Stimulated activated CD4-positive, alpha-beta T cell treated with anti-CD3 and anti-CD28 coated beads, TNF-alpha, amount 100 ng/mL, for 48 hours (primary cell): ENCODE measurements at places on chromosomes 3 and 15.

GRCh38 chr15:77537006-77537405, 95.7 kb downstream of the LINGO1 start:
- no peak for DNase-seq

- DNase-seq: no peak
These were observed 633 bp downstream of the THPO start for GRCh38 chr3:184377374-184377773.

- no peak for DNase-seq
These were observed 3.0 kb downstream of the MFGE8 start for GRCh38 chr15:88909956-88910831.

DNA sequence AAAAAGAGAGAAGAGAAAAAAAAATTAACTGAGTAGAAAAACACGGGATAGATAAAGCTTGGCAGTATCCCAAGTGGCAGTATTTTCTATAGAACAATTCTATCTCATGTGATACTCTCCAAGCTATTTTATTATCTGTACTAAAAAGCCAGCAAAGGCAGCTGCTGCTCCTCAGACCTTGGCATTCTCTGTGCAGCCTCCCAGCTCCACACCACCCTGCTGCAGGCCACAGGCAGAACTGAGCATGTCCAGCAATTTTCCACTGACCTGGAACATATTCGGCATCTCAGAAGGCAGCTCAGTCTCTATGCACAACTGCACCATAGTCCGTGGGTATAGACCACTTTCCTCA, 1161.4 kb downstream of the IGSF11 start:
- DNase-seq: no peak

DNA sequence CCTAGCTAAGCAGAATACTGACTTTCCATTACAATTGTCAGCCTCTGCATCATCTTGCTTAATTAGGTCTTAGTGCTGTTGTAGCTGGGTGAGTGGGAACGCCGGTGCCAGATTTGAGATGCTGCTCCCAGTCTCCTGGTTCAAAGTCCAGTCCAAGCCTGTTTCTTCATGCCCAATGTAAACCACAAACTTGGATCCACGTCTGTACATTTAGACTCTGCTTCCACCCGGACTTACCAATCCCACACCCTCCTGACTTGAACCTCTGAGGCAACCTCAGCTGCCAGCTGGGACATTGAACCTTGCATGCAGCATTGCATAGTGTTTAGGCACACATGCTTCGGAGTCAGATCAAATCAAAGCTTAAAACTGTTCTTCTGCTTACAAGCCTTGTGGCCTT, 43.0 kb downstream of the BCL2L10 start:
- no peak for DNase-seq

DNA sequence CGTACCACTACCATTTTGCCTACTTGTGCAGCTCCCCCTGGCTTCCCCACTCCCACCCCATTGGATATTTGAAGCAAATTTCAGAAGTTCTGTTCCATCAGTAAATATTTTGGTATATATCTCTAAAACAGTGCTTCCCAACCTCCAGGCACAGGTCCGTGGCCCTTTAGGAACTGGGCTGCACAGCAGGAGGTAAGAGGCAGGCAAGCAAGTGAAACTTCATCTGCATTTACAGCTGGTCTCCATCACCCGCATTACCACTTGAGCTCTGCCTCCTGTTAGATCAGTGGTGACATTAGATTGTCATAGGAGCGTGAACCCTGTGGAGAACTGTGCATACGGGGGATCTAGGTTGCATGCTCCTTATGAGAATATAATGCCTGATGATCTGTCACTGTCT, 97.2 kb upstream of the LRRFIP2 start:
- DNase-seq: no peak

DNA sequence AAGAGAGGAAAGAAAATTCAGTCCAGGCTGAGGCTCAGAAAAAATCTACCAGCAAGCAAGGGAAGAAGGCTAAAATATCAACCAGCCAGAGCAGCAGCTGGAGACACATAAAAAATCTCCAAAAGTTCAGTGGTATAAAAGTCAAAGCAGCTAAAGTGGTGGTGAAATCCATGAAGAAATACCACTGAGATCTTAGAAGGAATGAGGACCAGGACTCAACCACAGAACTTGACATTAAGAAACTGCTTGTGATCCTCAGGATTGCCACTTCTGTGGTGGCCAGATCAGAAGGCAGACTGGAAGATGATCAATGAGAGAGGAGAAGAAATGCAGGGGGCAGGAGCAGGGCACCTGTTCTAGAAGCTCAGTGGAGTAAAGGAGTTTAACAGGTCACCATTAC, 22.5 kb downstream of the CNTN3 start:
- no peak for DNase-seq

GRCh38 chr3:186451371-186451770, 89.3 kb upstream of the DGKG start:
- DNase-seq: no peak

GRCh38 chr15:75225951-75226732, 24.5 kb downstream of the C15orf39 start:
- no peak for DNase-seq

- DNase-seq: no peak
These were observed 32.4 kb downstream of the ADAMTS17 start for GRCh38 chr15:100309109-100310040.

- DNase-seq: no peak
These were observed 191.1 kb downstream of the KLF13 start for GRCh38 chr15:31517711-31518110.

GRCh38 chr3:163368168-163368567, 1710.1 kb downstream of the SI start:
- DNase-seq: no peak

- no peak for DNase-seq
These were observed 596 bp downstream of the BTD start for GRCh38 chr3:15602146-15602536.

GRCh38 chr3:178058629-178059028, 477.6 kb upstream of the KCNMB2 start:
- DNase-seq: no peak

DNA sequence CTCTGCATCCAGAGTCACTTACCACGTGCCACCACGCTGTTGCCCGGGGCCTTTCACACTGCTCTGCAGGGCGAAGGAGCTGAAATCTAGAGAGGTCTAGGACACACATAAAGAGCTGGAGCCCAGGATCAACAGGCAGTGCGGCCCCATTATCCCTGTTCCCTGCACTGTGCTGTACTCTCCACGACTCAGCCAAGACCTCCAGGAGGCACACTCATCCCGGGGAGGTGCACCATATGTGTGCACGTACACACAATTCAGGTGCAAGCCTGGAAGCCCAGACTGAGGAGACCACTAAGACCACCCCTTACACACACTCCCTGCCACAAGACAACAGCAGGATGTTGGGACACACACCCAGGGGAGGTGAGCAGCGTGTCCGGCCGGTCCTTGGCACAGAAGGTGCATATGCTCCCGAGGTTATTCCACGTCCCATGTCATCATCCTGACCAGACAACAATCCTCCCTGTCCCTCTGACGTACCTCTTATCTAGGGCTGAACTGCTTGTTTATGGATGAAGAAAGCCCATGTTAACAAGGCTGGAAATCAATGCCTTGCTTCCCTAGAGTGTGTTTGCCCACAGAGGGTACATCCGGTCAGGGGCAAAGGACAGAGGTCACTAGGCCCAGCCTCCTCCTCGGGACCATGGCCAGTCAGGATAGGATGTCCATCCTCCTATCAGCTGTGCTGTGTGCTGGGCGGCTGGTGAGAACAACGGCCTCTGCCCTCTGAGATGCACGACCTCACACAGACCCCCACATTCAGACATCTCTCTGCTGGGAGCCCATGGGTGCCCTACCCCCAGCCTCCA, 16.1 kb downstream of the KLF15 start:
- no peak for DNase-seq

DNA sequence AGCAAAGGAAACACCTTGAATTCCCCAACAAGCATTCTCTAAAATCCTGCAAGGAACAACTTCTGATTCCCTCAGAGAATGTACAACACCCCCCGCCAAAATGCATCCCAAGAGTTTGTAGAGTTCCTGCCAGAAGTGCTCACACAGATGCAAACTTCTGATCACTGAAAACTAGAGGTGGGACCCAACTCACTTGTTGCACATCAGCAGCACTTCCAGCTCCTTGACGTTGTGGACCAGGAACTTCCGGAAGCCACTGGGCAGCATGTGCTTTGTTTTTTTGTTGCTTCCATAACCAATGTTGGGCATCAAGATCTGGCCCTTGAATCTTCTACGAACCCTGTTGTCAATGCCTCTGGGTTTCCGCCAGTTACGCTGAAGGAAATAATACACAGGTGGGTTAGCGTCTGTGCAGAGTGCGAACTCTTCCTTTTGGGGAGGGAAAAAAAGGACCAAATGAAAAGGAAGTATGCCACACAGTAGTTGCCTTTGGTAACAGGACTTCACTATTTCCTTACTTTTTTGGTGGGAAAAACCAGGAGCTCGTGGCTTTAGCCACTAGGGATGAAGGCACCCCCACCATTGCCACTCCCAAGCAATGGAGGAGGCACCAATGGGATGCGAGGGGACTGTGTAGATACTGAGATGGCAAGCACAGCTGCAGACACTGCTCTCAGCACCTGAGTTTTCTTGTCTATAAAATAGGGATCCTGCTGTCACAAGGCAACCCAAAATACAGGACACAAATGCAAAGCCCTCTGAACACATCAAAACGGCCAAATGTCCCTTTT, 2.0 kb downstream of the RPL32 start:
- DNase-seq: no peak

DNA sequence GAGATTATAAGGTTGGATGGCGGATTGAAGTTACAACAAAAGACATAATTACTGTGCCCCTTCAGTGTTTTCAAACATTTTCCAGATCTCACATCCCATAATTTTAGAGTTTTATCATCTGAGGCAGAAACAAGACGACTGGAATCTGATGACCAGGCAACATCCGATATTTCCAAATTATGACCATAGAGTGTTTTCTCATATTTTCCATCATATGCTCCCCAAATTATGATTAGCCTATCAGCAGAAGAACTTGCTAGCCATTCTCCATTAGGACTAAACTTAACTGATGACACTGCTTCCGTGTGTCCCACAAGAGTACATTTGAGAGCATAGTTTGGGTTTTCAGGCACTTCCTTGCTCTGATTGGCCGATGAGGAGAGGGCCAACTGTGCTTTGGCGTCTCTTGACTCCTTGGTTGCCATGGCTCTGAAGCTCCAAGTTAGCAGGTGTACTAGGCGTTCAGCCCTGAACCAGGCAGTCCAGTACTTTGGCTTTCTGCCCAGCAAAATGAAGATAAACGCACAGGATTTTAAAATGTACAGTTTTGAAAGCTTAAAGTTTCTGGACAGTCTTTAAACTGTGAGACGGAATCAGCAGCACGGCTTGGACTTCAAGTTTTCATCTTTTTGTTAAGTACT, 638 bp downstream of the WDR5B start:
- DNase-seq: peak; percentile 19

DNA sequence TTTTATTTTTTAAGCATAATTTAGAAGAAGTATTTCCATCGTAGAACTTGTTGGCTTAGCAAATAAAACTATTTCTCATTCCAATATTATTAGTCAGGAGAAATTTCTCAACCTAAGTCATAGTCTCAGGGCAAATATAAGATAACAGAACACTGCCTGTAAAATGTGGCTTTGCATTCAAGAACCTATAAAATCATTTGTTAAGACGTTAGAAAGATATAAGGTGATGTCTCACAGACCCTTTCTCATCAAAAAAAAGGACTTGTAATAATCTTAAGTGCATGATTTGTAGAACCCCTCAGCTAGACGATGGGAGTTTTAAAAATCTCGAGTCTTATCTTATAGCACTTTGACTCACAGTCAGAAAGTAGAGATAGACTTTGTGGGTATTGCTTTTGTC, 314.7 kb upstream of the CFAP20DC start:
- no peak for DNase-seq

- no peak for DNase-seq
These were observed 128.8 kb downstream of the SV2B start for GRCh38 chr15:91228890-91229289.

- no peak for DNase-seq
These were observed 67.2 kb upstream of the POLG start for GRCh38 chr15:89401631-89402517.

GRCh38 chr3:46071222-46071858, 44.1 kb upstream of the XCR1 start:
- no peak for DNase-seq

DNA sequence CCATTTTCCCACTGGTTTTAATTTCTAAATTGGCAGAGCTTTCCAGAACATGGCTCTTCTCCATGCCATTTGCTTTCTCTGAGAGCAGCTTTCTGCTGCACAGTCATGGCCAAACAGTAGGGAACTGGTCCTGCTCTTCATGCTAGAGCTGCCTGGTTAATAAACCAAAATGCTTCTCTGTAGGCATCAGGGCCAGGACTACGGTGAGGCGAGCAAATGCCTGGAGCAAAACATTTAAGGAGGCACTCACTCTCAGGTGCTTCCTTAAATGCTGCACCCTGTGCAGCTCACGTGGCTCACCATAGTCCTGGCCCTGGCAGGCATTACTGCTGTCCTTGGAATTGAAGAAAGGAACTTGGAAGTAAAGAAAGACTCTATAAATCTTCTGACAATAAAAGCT, 48.5 kb upstream of the PPP2R3A start:
- DNase-seq: no peak

GRCh38 chr3:128482666-128483656, 10.0 kb downstream of the GATA2 start:
- DNase-seq: no peak

- DNase-seq: no peak
These were observed 35.1 kb downstream of the P2RY1 start for GRCh38 chr3:152870027-152870426.

- DNase-seq: no peak
These were observed 29.8 kb downstream of the STT3B start for GRCh38 chr3:31562525-31562924.

GRCh38 chr15:41695750-41696436, 35.7 kb downstream of the MGA start:
- no peak for DNase-seq

GRCh38 chr15:73865904-73866303, 7.5 kb upstream of the TBC1D21 start:
- no peak for DNase-seq

- no peak for DNase-seq
These were observed 12.6 kb downstream of the EFCAB12 start for GRCh38 chr3:129415830-129416229.

- no peak for DNase-seq
These were observed 23.8 kb upstream of the PSMD6 start for GRCh38 chr3:64046996-64047594.

DNA sequence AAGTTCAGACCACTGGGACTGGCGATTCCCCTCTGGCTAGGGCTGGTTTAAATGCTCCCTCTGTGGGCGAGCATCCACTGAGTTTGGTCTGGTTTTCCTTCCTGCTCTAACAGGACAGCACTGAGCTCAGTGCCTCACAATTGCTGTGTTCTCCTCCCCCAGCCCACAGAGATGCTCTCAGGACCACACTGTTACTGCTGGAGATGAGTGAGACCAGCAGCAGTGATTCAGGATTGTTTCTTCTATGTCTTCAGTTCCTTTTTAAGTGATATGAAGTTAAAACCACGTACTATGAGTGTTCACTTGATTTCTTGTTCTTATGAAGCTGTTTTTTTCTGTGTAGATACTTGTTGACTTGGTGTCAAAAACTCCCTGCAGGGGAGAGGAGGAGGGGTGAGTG, 180.4 kb upstream of the COL8A1 start:
- no peak for DNase-seq
